Hepatocyte (in vitro differentiated cells): ENCODE measurements at places on chromosomes 1 and 21. TPM values are rescaled to one million over a fixed set of nuclear protein-coding genes. Genes with fewer than 3 reads are reported as not detected.

Gene TMEM125
- 28.7 and 29.8 TPM in 2 replicates for total RNA-seq

Gene RNF186
- 0.93 and 1.4 TPM in 2 replicates for total RNA-seq

Gene VHLL
- not detected in 2 replicates for total RNA-seq

GRCh38 chr1:70671006-70671405, 259.9 kb downstream of the CTH start:
- no peak for DNase-seq

DNA sequence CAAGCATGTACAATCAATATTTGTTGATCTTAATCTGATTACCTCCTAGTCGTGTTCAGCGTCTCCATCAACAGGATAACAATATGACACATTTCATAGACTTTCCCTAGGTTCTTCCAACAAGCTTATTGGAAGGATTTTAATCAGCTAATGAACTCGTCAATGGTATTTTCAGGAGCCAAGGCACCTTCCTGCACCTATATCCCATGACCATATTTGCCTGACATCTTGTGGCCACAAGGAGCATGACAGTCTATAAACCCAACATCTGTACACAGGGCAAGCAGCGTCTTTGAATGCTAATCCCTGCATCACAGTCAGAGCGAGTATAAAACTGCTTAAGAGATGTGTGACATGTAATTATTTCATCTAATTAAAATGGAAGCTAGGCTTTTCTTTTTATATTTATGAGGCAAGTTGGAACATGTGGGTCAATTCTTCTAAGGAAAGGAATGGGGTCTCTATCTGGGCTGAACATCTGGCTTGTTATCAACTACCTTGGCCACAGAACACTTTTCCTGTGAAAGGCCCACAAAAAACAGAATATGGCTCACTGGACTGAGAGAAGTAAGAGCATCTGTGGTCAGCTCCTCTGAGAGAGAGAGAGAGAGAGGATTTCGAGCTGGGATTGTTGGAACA, 388.8 kb downstream of the NTNG1 start:
- peak; percentile 72 for DNase-seq

- peak; percentile 47 for DNase-seq
Measured at GRCh38 chr1:203428981-203429599, 46.5 kb upstream of the PRELP start.

Gene GNAT2
- 0.96 TPM in 1 of 2 replicates, not detected in the other for total RNA-seq

GRCh38 chr1:37616330-37616729, 18.4 kb downstream of the RSPO1 start:
- DNase-seq, result no peak

DNA sequence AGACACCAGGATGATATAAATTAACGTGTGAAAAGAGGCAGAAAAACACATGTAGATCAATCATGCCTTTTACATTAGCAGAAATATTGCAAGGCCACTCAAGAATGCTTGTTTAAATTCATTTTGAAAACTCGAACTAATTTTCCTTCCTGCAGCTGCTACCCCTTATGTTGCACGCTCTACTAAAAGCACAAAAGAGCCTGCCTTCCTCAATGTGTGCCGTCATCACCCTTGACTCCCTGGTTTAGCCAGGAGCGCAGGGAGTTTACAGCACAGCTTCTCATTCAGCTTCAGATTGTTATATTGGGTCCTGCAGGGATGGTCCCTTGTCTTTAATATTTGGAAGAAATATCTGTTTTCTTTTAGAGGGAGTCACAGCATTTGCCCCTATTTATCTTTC, 10.1 kb upstream of the ST6GALNAC5 start:
- DNase-seq, result no peak

DNA sequence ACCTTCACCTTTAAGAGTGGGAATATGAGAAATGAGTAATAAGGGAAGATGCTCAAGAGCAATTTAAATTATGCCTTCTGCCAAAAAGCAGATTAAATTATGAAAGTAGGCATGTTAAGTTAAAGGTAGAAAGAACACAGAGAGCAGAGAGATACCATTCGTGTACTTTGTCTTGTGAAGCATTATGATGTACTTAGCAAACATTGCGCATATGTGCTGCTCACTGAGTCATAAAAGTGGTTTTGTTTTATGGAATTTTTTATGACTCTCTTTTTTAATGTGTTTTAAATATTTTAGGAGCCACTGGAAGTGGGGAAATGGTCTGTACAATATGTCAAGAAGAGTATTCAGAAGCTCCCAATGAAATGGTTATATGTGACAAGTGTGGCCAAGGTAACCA, 35.3 kb downstream of the MTF2 start:
- no peak for DNase-seq

- DNase-seq, result no peak
Measured at GRCh38 chr1:155946633-155947219, 5.3 kb downstream of the RXFP4 start.

DNA sequence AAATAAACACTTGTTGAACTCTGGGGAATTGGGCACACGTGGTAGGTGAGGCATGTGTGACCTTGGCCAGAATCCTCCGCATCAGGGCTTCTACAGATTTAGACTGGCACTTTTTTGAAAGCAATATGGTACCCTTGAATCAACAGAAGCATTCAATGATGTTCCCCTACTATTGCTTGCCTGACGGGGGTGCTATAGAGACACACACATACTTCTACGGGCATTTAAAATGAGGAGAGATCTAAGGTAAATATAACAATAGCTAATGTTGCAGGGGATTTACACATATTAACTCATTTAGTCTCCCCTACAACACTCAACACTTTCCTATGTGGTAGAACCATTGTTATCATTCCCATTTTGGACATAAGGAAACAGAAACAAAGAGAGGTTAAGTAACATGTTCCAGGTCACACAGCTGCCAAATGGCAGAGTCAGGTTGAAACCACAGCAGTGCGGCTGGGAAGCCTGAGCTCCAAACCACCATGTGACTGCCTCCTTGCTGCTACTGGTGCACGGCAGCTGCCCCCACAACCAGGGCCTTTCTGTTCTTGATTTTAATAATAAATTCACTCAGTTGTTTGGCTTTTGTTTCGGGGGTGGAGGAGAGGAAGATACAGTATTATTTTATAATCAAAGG, 147.4 kb downstream of the ZNF281 start:
- DNase-seq, result no peak

- DNase-seq, result no peak
Measured at GRCh38 chr1:215539803-215540570, 27.1 kb upstream of the KCTD3 start.

Gene CASQ1
- total RNA-seq, result 0.72 TPM in 1 of 2 replicates, not detected in the other

GRCh38 chr1:20732071-20732587, 374 bp downstream of the SH2D5 start:
- DNase-seq, result peak; percentile 85

DNA sequence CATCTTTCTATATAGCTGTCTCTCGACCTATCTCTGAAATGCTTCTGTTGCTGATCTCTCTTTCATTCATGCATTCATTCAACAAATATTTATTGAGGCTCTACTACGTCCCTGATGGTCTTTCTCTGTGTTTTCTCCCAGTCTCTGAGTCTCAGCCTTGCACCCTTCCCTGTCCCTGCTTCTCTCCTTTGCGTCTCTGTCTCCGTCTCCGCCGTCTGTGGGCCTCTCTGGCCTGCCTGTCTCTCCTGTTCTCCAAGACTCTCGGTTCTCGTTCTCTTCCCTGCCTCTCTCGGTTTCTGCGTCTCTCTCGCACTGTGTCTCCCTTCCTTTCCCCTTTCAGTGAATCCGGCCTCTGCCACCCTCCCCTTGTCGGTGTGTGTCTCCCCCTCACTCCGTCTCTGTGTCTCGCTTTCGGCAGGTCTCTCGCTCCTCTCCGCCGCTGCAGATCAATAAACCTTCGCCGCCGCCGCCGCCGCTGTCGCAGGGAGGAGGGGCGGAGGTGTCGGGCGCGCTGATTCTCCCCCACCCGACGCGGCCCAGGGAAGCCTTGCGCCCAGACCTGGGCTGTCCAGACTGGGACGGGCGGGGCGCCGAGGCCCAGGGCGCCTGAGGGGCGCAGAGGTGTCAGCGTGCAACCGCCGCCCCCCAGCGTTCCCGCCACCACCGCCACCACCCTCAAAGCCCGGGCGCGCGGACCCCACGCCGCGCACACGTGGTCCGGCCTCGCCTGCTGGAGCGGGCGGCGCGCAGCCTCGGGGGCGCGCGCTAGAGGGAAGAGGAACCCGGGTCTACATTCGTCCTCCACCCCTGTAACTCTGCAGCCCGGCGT, 3.0 kb downstream of the EFNA3 start:
- DNase-seq, result peak; percentile 36

Gene MNDA
- total RNA-seq, result not detected in 2 replicates

Gene TTC22
- total RNA-seq, result 8.1 and 8.5 TPM in 2 replicates

GRCh38 chr21:27772816-27773215, 805.9 kb upstream of the ADAMTS5 start:
- DNase-seq, result no peak

Gene SPATA45
- 0.96 TPM in 1 of 2 replicates, not detected in the other for total RNA-seq

Gene CATSPERE
- total RNA-seq, result 1.0 and 1.7 TPM in 2 replicates
